Activated naive CD4-positive, alpha-beta T cell treated with anti-CD3 and anti-CD28 coated beads for 36 hours (primary cell): ENCODE measurements at places on chromosomes 4 and X.
A peak's percentile ranks its signal among the peaks of the same experiment; 100 is the strongest.

DNA sequence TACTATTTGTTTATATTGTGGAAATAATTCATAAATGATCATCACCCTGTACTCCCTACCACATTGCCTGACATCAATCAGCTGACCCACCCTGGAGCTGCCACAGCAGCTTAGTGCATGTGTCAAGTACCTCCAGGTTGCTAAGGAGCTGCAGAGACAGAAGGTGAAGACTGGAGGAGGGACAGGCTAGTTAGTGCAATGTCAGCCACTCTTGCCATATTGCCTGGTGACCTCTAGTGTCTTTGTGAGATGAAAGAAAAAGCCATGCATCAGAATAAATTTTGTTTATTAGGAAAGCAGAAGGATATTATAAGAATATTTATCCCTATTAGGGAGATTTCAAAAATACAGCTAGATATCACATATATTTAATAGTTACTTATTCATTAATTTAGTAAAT, 243.9 kb upstream of the FAT4 start:
- no peaks in the 10 kb centered on the region for H3K36me3 ChIP-seq
- H3K4me3 ChIP-seq: no peak overlapping the region
- H3K27ac ChIP-seq: no peak overlapping the region
- no peak for DNase-seq
- H3K4me1 ChIP-seq: no peaks in the 10 kb centered on the region

- H3K4me3 ChIP-seq: no peak overlapping the region
- peaks cover 3% of the 10 kb centered on the region for H3K36me3 ChIP-seq
- no peak overlapping the region for H3K27ac ChIP-seq
- DNase-seq: peak; percentile 11
- H3K27me3 ChIP-seq: no peaks in the 10 kb centered on the region
- H3K4me1 ChIP-seq: no peaks in the 10 kb centered on the region
Observed at GRCh38 chr4:8391972-8392371, 48.6 kb downstream of the ACOX3 start.

GRCh38 chrX:136147976-136148375, 643 bp downstream of the FHL1 start:
- DNase-seq: peak; percentile 3
- H3K4me1 ChIP-seq: peaks cover 28% of the 10 kb centered on the region
- H3K36me3 ChIP-seq: no peaks in the 10 kb centered on the region
- no peaks in the 10 kb centered on the region for H3K27me3 ChIP-seq
- peak overlapping the region; percentile 57 for H3K4me3 ChIP-seq

- H3K36me3 ChIP-seq: no peaks in the 10 kb centered on the region
- H3K4me3 ChIP-seq: no peak overlapping the region
- H3K27ac ChIP-seq: no peak overlapping the region
Observed at GRCh38 chr4:181966104-181966551, 277.1 kb upstream of the TENM3 start.

- H3K36me3 ChIP-seq: no peaks in the 10 kb centered on the region
- H3K4me1 ChIP-seq: no peaks in the 10 kb centered on the region
- no peaks in the 10 kb centered on the region for H3K27me3 ChIP-seq
- no peak overlapping the region for H3K4me3 ChIP-seq
- H3K27ac ChIP-seq: no peak overlapping the region
- DNase-seq: no peak
Observed at GRCh38 chrX:35841872-35842271, 43.7 kb downstream of the MAGEB16 start.

- H3K36me3 ChIP-seq: no peaks in the 10 kb centered on the region
- DNase-seq: no peak
- no peaks in the 10 kb centered on the region for H3K4me1 ChIP-seq
- peaks cover 8% of the 10 kb centered on the region for H3K27me3 ChIP-seq
- no peak overlapping the region for H3K27ac ChIP-seq
Observed at GRCh38 chr4:150178161-150178560, 99.9 kb downstream of the DCLK2 start.

- no peak overlapping the region for H3K27ac ChIP-seq
- no peaks in the 10 kb centered on the region for H3K4me1 ChIP-seq
- no peak for DNase-seq
- H3K36me3 ChIP-seq: no peaks in the 10 kb centered on the region
Observed at GRCh38 chr4:89751416-89751815, 85.5 kb downstream of the SNCA start.

DNA sequence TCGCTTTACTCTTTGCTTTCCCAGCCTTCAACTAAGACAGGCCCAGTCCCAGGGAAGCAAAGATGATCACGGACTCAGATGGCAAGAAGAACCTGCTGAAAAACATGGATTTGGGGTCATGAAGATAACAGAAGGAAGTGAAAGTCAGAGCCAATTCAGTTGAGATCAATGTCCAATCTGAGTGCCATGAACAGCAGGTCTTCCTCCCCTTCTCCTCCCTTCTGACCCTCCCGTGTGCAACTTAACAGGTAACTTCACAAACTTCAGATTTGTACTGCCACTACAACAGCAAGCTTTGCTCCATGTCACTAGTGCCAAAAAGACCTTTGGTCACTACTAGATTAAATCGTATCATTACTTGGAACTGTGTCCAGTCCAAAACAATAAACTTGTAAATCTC, 15.5 kb upstream of the SGMS2 start:
- no peaks in the 10 kb centered on the region for H3K4me1 ChIP-seq
- H3K4me3 ChIP-seq: no peak overlapping the region
- no peak overlapping the region for H3K27ac ChIP-seq
- H3K27me3 ChIP-seq: peaks cover 12% of the 10 kb centered on the region
- no peak for DNase-seq

GRCh38 chrX:19334945-19335626, 8.6 kb upstream of the PDHA1 start:
- no peaks in the 10 kb centered on the region for H3K36me3 ChIP-seq
- no peaks in the 10 kb centered on the region for H3K27me3 ChIP-seq
- no peak overlapping the region for H3K4me3 ChIP-seq
- no peak overlapping the region for H3K27ac ChIP-seq

DNA sequence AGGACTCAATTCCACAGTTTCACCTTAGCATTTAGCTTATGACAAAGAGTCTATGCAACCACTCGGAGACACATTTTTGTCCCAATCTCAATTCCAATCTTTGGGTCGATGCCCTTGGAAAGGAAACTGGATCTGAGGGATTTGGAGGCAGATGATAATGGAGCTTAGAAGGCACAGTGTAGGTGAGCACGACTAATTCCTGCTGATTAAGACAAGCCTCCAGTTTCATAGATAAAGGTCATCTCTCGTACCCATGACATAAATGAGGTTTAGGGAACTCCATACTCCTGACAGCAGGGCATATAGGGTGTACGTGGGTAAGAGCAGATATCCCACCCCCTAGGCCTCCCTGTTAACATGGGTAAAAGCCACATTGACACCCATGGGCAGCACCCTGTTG, 24.4 kb upstream of the ZNF718 start:
- H3K27ac ChIP-seq: no peak overlapping the region
- H3K36me3 ChIP-seq: peaks cover 12% of the 10 kb centered on the region
- DNase-seq: no peak
- H3K4me3 ChIP-seq: no peak overlapping the region
- H3K27me3 ChIP-seq: peaks cover 6% of the 10 kb centered on the region
- H3K4me1 ChIP-seq: no peaks in the 10 kb centered on the region

DNA sequence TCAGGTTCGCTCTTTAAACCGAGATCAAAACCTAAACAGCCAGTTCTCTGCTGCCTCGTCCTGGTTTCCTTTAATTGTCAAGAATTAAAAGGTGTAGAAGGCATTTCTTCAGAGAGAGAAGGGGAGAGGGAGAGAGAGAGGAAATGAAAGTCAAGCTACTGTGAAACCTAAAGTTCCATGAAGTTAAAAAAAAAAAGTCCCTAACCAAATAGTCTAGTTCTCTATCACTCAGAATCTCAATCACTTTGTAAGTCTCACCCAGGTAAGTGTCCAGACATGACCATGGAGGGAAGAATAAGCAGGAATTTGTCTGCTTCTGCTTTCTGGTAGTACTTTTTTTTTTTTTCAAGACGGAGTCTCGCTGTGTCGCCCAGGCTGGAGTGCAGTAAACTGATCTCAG, 18.8 kb upstream of the SMIM14 start:
- DNase-seq: no peak
- peaks cover 5% of the 10 kb centered on the region for H3K4me1 ChIP-seq
- no peak overlapping the region for H3K4me3 ChIP-seq
- no peaks in the 10 kb centered on the region for H3K27me3 ChIP-seq
- H3K27ac ChIP-seq: no peak overlapping the region
- H3K36me3 ChIP-seq: no peaks in the 10 kb centered on the region

DNA sequence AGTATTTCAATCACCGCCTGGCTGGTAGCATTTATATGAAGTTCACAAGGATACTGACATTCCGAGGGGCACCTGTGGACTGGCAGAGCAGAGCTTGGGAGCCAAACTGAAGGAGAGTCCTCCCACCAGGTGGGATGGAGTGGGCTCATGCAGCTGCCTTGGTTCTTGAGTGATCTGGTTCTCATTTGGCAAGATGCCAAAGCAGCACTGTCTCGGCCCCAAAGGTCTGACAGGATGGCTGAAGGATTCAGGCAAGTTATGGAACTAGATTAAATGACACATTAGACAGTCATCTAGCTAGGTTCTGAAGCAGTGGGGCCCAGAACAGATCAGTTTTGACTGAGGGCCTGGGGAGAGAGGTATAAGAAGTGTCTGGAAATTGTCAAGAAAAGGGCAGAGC, 3.2 kb downstream of the FGF16 start:
- peaks cover 7% of the 10 kb centered on the region for H3K27me3 ChIP-seq
- no peak overlapping the region for H3K27ac ChIP-seq
- H3K4me3 ChIP-seq: no peak overlapping the region
- DNase-seq: no peak
- no peaks in the 10 kb centered on the region for H3K36me3 ChIP-seq

GRCh38 chr4:76306882-76307659, 538 bp downstream of the STBD1 start:
- peaks cover 4% of the 10 kb centered on the region for H3K27me3 ChIP-seq
- H3K4me1 ChIP-seq: peaks cover 11% of the 10 kb centered on the region
- no peaks in the 10 kb centered on the region for H3K36me3 ChIP-seq
- DNase-seq: peak; percentile 31

DNA sequence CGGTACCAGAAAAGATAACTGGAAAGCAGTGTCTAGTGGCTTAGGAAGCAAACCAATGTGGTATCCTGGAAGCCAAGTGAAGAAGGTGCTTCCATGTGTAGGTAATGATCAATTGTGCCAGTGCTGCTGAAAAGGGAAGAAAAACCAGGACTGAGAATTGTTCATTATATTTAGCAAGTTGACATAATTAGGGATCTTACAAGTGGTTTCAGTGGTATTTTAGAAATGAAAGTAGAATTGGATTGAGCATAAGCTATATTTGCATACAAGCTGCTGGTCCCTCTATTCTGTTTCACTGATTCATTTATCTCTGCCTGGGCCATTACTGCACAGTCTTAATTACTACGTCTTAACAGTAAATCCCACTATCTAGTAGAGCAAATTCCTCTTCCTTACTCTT, 32.3 kb downstream of the PRDM8 start:
- H3K27me3 ChIP-seq: peaks cover 9% of the 10 kb centered on the region
- H3K27ac ChIP-seq: no peak overlapping the region
- no peaks in the 10 kb centered on the region for H3K36me3 ChIP-seq
- no peaks in the 10 kb centered on the region for H3K4me1 ChIP-seq

- no peaks in the 10 kb centered on the region for H3K27me3 ChIP-seq
- H3K27ac ChIP-seq: no peak overlapping the region
- DNase-seq: no peak
- H3K4me3 ChIP-seq: no peak overlapping the region
Observed at GRCh38 chr4:126807132-126807531, 825.6 kb upstream of the INTU start.

DNA sequence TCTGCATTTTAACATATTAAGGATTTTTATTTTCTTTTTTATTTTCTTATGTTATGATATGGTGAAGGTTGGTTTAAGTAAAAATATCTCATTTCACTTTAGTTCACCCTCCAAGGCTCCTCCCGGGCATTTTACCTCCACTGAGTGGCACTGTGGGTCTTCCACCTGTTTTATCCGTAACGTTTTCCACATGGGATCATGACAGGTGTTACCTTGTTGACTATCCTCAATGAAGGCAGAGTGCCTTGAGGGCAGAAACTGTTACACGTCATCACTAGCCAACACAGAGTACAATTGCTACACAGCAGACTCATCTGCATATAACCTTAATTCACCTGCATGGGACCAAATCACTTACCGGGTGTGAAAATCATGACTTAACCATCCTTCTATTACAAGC, 105.8 kb downstream of the GEMIN8 start:
- no peak for DNase-seq
- H3K27ac ChIP-seq: no peak overlapping the region
- H3K36me3 ChIP-seq: no peaks in the 10 kb centered on the region
- no peaks in the 10 kb centered on the region for H3K27me3 ChIP-seq
- H3K4me1 ChIP-seq: no peaks in the 10 kb centered on the region
- H3K4me3 ChIP-seq: no peak overlapping the region

GRCh38 chr4:152939621-152940020, 3.5 kb downstream of the FHDC1 start:
- H3K36me3 ChIP-seq: no peaks in the 10 kb centered on the region
- peaks cover 34% of the 10 kb centered on the region for H3K27me3 ChIP-seq
- no peak for DNase-seq
- H3K27ac ChIP-seq: no peak overlapping the region

DNA sequence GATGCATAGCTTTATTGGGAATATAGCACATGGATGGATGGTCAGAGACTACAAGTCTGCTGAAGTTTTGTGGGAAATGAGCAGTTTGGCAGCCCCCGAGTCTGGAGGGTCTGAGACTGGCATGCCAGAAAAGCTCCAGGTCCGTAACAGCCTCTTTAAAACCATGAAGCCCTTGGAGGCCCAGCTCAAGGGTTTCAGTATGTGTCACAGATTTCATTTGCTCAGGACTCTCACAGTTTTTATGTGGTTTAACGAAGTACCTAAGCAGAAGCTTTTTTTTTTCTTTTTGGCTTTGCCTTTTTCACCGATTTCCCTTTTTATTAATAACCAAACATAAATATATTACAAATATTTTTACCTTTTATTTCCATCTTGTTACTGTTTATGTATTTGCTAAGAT, 30.6 kb upstream of the TMEM184C start:
- no peaks in the 10 kb centered on the region for H3K36me3 ChIP-seq
- no peak for DNase-seq
- H3K27ac ChIP-seq: no peak overlapping the region
- no peak overlapping the region for H3K4me3 ChIP-seq
- no peaks in the 10 kb centered on the region for H3K27me3 ChIP-seq

GRCh38 chrX:153644356-153645125, 2.5 kb upstream of the DUSP9 start:
- no peaks in the 10 kb centered on the region for H3K36me3 ChIP-seq
- no peak for DNase-seq
- no peak overlapping the region for H3K27ac ChIP-seq
- H3K4me1 ChIP-seq: peaks cover 11% of the 10 kb centered on the region

GRCh38 chr4:33218238-33218637, 2498.1 kb downstream of the PCDH7 start:
- H3K4me3 ChIP-seq: no peak overlapping the region
- no peaks in the 10 kb centered on the region for H3K36me3 ChIP-seq
- H3K27ac ChIP-seq: no peak overlapping the region
- no peaks in the 10 kb centered on the region for H3K27me3 ChIP-seq

GRCh38 chr4:147326591-147326990, 154.3 kb upstream of the EDNRA start:
- no peak overlapping the region for H3K27ac ChIP-seq
- H3K36me3 ChIP-seq: no peaks in the 10 kb centered on the region
- no peak overlapping the region for H3K4me3 ChIP-seq
- DNase-seq: no peak
- peaks cover 4% of the 10 kb centered on the region for H3K27me3 ChIP-seq
- H3K4me1 ChIP-seq: no peaks in the 10 kb centered on the region
